IPS DF 19.7 (cell line): ENCODE measurements at places on chromosomes 2 and 18.

DNA sequence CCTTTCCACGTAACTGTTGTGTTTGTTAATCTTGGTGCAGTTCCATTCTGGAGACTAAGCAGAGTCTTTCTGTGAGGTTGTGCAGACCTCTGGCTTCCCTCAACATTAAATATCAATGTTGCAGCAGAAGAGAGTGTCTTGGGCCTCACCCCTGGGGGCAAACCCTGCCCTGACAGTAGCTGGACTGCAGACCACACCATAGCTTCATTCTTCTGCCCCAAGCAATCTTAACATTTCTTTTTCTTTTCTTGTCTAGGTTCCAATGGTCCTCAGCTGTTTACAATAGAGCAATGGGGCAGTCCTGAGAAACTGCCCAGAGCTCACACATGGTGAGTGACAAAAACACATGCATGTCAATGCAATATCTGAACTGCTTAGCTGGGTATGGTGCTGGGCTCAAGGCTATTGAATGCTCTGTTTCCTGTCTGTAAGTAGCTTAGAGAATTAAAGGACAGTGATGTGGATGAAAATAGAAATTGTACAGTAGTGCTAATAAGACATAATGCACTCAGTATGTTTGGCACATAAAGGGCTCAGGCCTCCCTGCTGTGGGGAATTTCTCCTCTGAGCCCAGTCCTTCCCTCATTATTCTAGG, 237.6 kb downstream of the ALPK2 start:
- no peak for DNase-seq

- DNase-seq, result no peak
Measured at GRCh38 chr2:224849264-224849663, 133.1 kb upstream of the CCDC195 start.

DNA sequence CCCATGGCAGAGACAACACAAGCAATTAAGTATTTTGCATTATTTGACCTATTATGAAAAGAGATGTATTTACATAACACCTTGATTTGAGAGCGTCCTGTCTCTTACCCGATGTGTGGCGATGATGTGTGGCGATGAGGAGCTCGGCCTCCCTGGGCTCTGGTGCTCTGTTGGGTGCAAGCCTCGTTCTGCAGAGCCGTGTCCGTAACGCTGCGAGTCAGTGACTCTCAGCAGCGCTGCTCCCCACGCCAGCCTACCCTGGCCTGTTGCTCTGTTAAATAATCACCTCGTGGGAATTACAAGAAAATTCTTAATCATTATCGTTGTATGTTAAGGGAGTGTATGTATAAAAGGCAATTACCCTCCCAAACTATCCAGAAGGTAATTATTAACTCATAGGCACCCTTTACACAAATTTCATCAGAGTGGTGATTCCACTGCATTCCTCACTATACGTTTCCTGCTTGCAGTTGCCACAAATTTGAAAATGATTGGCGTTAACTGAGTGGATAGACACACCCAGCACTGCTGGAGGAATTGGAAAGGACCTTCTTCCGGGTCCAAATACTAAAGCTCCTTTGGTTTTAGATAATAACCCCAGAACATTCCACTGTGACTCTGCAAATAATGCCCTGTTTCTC, 52.0 kb upstream of the NFATC1 start:
- DNase-seq, result no peak

DNA sequence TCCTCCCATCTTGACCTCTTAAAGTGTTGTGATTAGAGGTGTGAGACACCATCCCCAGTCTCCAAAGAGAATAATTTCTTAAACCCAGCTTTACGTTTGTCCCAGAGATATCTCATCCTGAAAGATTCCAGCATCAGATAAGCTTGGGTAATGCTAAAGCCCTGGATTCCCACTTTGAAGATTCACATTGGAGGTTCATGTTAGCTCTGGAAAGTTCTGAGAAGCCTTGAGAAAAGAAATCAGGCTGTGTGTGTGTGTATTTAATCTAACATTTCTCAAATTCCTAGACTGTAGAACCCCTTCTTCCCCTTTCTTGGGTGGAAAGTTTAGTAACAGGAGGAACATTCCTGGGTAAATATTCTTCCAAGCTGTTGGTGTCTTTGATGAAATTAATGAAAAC, 18.0 kb downstream of the ZNF532 start:
- no peak for DNase-seq

GRCh38 chr2:9200633-9201015, 6.0 kb upstream of the ASAP2 start:
- DNase-seq, result no peak

DNA sequence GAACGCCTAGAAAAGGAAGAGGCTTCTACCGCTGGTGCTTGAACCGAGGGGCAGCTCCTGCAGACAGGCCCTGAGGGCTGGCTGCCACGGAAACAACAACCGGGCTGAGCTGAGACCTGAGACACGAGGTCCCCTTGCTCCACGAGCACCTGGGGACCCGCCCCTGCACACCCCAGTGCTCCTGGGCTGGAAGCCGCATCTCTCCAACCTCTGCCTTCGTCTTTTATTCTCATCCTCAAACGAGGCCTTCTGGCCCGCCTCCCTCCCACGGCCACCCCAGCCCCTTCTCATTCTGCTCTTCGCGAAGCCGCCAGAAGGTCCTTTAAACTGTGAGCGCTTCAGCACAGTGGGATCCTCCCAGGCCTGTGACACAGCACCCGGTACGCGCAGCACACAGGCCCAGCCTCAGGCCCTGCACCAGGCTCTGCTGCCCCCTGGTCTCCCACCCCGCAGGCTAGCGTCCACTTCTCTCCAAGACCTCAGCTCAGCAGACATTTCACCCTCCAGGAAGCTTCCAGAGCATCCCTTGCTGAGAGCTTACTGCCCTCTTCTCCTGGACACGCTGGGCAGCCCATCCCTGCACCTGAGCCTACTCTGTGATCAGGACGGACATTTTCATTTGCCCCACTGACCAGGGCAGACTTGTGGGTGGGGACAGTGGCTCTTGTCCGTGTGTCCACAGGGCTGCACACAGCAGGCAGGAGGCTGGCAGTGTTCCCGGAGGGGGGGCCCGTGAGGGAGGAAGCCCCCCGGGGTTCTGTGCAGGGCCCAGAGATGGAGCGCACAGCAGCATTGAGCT, 149.7 kb downstream of the PXDN start:
- no peak for DNase-seq

DNA sequence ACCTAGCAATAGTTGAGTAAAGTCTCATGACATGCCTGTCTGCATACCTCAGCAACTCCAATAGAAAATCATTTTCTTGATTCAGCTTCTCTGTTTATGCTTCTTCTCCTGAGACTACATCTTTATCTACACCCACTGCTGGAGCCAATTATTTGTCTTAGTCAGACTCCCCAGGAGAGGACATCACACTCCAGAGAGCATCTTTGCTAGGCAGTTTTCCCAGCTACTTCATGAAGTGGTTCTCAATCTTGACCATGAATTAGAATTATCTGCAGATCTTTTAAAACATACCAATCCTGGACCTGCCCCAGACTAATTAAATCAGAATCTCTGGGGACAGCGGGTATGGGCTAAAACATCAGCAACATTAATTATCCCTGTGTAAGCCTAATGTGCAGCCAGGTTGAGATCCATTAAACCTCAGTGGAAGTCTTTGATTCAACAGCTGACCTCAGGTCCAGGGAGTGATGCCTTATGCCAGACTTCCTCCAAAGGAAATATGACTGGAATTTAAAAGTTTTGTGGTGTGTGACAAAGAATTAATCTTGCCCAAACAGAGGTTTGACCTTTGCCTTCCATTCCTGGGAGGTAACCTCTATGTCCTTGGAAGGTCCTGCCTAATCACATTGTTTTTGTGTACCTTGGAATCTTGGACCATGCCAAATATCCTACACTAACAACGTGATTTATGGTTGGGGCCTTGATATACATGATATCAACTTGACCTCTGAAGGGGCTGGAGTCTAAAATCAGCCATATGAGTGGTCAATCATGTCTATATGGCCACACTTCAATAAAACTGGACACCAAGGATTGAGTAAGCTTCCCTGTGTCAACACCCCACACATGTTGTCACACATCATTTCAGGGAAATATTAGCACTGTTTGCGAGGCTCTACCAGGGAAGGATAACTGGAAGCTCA, 99.3 kb upstream of the DNAJC10 start:
- DNase-seq, result no peak

- no peak for DNase-seq
Measured at GRCh38 chr18:44973282-44973681, 292.6 kb downstream of the SETBP1 start.

GRCh38 chr18:78642296-78642951, 337.2 kb upstream of the SALL3 start:
- no peak for DNase-seq

GRCh38 chr2:10426726-10427617, 21.2 kb downstream of the ODC1 start:
- DNase-seq, result no peak

GRCh38 chr2:240565333-240566202, 2.7 kb upstream of the RNPEPL1 start:
- no peak for DNase-seq

GRCh38 chr2:105183555-105184323, 57.8 kb upstream of the GPR45 start:
- no peak for DNase-seq

DNA sequence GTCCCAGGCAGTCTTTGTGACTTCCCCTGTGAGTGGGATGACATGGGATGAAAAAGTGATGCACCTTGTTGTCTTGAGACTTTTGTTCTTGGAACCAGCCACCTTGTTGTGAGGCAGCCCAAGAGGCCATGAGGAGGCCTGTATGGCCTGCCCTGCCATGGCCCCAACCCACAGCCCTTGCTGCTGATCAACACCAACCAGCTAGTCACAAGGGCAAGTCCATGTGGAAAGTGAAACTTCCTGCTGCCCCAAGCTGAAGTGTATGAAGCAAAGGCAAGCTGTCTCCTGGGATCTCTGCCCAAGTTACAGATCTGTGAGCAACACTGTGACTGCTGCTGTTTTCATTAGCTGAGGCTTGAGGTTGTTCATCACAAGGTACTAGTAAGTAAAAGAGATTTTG, 21.6 kb downstream of the TMEM18 start:
- no peak for DNase-seq

DNA sequence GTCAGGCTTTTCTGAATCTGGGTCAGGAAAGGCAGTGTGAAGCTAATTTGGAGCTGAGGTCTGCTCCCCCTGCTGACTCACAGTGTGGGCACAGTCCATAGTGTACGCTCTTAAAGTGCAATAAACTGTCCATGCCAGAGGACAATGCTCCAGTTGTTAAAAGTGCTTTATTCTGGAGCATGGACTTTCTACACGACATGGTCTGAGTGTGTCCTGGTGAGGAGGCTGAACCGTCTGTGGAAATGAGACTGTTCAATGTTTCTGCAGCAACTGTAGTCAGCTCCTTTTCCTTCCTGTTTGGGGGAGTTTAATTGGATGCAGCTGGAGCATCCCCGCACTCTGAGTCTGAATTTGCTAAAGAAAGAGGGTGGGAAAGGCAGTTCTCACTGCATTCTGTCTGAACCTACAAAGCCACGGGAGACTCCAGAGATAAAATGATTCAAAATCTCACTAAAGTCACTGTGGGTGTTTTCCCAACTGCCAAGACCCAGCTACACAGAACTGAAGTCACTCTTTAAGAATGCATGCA, 110.2 kb upstream of the TRIB2 start:
- no peak for DNase-seq

GRCh38 chr2:183803596-183803995, 679.4 kb downstream of the NUP35 start:
- no peak for DNase-seq

- no peak for DNase-seq
Measured at GRCh38 chr2:23448906-23449305, 63.9 kb downstream of the KLHL29 start.

DNA sequence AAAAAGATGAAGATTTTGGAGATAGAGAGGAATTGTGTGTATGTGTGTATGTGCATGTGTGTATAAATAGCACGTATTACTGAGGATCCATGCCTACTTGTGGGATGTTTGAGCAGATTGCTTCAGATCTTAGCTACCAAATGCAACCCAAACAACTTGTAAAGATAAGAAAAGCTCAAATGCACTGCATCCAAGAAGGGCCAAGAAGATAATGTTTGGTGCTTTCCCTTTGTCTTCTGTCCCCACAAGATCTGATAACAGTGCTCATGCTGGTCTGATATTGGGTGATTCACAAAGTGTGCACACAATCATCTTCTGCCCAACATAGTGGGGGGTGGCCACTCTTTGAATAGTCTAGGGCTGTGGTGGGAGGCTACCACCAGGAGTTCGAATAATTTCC, 284.8 kb upstream of the CYRIA start:
- DNase-seq, result no peak

DNA sequence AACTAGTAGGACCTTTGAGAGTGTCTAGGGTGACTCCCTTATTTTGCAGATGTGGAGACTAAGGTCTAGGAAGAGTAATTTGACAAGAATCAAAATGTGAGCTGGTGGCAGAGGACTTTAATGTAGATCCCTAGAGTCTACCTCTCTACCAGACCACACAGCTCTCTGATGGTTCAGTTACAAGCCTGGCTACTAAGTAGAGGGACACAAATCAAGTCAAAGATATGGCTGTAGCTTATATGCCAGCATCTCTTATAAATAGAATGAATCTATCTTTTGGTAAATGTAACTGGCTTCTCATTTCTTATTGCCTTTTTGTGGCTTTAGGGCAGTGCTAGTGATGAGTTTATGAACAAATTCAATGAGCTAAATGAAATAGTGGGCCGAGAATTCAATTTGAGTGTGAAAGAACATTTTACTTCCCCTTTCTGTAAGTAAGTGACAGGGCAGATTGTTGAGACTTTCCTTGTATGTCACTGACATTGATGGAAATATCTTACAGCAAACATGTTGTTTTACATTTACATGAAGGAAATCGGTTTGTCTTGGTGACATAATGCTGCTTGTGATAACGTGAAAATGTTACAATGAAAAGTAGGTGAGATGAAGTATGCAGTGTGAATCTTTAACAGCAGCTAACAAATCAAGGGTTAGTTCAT, 28.3 kb downstream of the CSRNP3 start:
- no peak for DNase-seq

- no peak for DNase-seq
Measured at GRCh38 chr18:45462179-45462578, 153.1 kb upstream of the SLC14A2 start.

DNA sequence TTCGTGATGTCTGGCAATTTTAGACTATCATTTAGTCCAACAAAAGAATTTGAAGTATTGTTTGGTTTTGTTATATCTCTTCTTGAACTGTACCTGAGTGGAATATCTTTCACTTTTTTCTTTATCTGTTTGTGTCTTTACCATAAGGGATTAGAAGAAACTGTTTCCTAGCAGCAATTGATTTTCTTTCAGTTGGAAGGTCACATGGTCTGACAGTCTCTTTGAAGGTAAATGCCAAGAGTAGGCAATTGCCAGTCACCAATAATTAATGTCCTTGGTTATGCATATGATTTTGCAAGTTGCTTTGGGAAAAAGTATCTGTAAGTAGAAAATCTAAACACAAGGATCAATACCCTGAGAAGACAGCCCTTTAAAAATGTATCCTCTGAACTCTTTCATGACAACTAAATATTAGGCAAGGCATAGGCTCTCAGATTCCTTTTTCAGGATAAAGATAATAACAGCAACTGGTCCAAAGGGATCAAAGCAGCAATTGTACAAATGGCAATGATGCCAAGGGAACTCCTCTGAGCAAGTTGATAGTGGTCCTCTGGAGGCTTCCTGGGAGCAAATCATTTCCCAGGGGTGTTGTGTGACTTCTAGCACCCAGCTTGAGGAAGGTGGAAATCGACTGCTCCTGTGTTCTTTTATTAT, 17.6 kb downstream of the MAP3K19 start:
- no peak for DNase-seq

GRCh38 chr18:28095041-28095440, 81.9 kb downstream of the CDH2 start:
- DNase-seq, result no peak
